KBM-7 (cell line): ENCODE measurements at places on chromosomes 6 and 20.

GRCh38 chr6:5174756-5175549, 85.8 kb downstream of the LYRM4 start:
- DNase-seq: peak; percentile 32

GRCh38 chr6:152161501-152161900, 354.0 kb downstream of the ESR1 start:
- no peak for DNase-seq

DNA sequence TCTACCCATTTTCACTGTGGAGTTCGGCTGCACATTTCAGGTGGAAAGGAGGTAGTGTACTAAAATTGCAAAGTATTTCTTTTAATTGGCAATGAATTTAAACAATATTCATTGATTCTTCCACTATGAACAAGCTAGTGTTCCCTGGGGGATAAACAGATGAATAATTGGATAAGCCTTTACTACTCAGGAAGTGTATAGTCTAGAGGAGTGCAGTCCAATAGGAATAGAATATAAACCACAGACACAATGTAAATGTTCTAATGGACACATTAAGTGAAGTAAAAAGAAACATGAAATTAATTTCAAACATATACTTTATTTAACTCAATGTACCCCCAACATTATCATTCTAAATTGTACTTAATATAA, 28.7 kb downstream of the SGK1 start:
- no peak for DNase-seq

- no peak for DNase-seq
Observed at GRCh38 chr6:72524011-72524645, 97.7 kb upstream of the KCNQ5 start.

- DNase-seq: peak; percentile 86
Observed at GRCh38 chr20:49230561-49231133, 11.4 kb downstream of the DDX27 start.

- no peak for DNase-seq
Observed at GRCh38 chr20:38196592-38196991, 31.5 kb upstream of the TGM2 start.

DNA sequence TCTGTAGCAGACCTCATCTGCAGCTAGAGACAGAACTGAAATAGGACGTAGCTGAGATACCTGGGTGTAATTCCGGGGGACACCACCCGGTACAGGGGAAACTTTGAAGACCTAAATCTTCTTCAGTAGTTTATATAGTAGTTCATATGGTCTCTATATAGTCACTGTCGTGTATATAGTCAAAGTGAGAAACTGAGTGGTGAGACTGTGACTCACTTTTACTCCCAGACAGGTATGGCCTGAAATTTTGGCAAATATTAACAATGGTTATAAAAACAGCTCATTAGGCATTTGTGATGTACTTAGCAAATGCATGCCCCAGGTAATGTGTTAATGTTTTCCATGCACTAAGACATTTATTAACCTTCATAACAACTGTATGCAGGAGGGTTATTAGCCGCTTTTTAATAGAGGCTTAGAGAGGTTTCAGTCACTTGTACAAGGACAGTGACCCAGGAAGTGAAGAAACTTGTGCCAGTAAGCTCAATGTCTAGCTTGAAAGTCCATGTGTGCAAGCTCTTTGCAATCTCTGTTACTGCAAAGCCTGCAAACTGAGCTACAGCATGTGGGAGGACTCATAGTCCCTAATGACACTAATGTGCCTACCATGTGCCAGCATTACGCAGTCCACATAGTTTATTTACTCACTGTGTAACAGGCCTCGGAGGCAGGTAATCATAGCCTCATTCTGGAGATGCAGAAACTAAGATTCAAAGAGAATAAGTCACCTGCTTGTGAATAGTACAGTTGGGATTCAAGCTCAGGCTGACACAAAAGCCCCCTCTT, 165.4 kb upstream of the CHD6 start:
- no peak for DNase-seq

GRCh38 chr6:63509652-63510352, 62.5 kb upstream of the LOC128125822 start:
- DNase-seq: no peak

- peak; percentile 42 for DNase-seq
Observed at GRCh38 chr6:12844284-12845223, 128.0 kb downstream of the PHACTR1 start.

DNA sequence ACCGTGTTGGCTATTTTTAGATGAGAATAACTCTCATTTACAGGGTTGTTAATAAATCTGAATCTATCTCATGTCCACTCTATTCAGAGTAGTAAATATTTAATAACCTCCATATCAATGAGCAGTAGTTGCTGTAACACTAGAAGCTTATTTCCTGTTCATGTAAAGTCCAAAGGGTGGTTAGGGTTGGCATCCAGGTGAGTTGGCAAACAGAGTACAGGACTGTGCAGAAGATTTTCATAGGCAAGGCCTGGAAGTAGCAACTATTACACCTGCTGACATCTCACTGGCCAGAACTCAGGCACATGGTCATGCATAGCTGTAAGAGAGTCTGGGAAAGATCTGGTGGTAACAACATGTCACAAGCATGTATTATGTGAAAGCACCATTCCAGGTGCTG, 147.5 kb downstream of the PHF3 start:
- no peak for DNase-seq

- DNase-seq: no peak
Observed at GRCh38 chr6:49300443-49300842, 162.6 kb downstream of the MMUT start.

- DNase-seq: no peak
Observed at GRCh38 chr6:40727271-40727670, 140.1 kb upstream of the LRFN2 start.

DNA sequence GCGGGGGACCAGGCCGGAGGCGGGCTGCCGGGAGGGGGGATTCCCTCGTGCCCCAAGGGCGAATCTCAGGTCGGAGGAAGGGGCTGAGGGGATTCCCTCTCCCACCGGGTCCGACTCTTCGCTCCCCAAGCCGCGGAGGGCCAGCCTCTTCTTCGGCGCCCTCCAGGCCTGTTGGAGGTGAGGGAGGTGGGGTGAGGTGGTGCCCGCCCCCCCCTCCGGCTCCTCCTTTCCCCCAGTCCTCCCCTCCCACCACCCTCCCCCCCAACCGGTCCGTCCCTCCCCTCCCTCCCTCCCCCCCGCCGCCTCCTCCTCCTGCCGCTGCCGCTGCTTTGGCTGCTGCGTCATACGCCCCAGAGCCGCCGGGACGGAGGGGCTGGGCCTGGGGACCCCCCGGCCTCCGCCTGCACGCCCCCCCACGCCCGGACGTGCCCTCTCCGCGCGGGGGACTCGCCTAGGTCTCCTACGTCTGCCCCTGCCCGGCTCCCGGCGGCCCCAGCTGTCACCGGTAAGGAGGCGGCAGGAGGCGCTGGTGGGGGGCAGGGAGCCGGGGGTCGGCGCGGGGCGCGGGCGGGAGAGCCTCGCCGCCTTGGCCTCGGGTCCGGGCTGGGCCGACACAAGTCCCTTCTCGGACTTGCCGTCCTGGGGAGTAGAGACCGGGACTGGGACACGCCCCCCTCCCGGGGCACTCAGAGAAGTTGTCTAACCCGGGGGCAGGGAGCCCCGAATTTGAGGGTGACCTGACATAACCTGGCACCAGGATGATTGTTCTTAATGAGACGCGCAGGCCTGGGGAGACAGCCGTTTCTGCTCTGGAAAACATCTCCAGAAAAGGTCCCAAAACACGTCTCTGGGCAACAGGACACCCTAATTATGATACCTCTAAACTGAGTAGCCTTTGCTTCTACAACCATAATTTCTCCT, at the start of gene PHF1:
TSS of gene PHF1 (plus strand) at position 304 of the 921 bp plus-strand sequence. CDS start 1,250 bp downstream, outside the sequence.
- DNase-seq: peak; percentile 71

DNA sequence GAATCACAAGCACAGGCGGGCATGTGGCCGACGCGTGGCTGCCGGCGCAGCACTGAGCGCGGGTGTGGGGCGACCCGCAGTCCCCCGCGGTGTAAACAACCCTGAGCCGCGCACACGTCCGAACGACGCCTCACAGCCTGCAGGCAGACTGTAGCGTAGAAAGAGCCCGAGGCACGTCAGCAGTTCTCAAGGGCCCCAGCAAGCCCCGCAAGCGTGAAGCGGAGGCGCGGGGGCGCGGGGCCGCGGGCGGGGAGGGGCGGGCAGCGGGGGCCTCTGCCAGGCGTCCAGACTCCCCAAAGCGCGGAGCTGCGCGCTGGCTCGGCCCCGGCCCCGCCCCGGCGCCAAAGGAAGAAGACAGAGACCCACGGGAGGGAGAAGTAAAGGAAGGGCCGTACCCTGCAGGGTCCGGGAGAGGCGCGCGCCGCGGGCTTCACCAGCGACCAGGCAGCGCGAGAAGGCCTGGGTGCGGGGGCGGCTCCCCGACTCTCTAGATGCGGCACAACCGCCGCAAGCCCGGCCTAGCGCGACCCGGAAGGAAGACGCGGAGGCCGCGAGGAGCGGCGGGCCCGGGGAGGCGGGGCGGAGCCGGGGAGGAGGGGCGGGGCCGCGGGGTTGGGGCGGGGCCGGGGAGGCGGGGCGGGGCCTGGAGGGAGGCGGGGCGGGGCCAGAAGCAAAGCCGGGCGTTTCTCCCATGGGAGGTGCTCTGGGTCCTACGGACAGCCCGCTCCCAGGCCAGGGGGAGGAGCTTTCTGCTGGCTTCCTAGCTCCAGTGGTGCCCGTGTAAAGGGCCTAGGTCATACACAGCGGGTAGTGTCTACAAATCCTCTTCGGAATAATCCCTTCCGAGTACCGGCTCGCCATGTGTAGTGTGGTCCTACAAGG, at the start of gene FBXL4:
TSS of gene FBXL4 (minus strand) at position 536 of the 882 bp plus-strand sequence. CDS start 20,958 bp downstream, outside the sequence.
- peak; percentile 82 for DNase-seq
